SK-N-SH (cell line): ENCODE measurements at places on chromosomes 4 and X.

DNA sequence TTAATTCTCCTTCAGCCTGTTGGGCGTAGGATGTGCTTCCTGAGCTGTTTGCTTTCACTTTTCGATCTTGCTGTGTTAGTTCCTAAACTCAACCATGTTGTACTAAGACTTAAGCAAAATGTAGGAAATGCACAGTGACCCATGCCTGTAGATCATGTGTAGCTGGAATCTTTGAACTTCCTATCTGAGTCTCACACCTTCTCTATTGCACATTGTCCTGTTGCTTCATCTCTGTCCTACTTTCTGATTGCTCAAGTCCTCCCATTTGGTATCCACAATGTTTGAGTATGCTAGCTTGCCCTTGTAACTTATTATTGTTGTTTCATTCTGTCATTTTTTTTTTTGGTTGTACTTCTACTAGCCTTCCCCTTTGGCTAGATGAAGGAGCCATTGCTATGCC is 239.6 kb downstream of the PPP1R2C start:
- no peak for DNase-seq

DNA sequence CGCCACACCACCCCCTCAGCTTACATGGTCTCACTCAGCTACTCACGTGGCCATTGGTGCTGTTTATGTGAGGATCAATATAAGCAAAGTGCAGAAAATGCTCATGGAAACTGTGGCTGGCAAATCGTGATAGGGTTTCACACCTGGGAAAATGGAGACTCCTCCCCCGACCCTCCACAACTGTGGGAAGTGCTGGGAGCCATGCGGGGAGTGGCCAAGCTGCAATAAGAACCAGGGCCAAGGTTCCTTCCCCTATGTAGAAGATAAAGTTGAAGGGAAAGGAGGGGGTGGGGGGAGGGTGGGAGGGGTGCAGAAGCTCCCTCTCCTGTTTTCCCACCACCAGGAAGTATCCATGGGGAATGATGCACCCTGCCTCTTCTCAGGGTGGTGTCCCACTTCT is 145.5 kb upstream of the MAMLD1 start:
- no peak for DNase-seq

- DNase-seq: no peak
Observed at GRCh38 chr4:146458594-146458993, 63.1 kb downstream of the SLC10A7 start.

DNA sequence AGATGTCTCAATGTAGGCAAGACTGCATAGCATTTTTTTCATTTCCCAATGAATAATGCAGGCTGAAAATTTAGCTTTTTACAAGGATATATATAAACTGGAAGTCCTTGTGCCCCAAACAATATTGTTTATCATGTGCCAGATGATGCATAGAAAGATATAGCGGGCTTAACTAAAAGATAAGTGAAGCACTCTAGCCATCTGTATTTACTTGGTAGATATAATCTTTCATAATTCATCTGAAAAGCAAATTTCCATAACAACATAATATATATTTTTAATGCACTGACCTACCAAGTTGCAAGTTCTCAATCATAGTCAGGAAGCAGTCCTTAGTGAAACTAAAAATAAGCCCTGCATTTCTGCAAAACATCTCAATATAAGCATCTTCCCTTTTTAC is 653.3 kb downstream of the NLGN4X start:
- DNase-seq: no peak

DNA sequence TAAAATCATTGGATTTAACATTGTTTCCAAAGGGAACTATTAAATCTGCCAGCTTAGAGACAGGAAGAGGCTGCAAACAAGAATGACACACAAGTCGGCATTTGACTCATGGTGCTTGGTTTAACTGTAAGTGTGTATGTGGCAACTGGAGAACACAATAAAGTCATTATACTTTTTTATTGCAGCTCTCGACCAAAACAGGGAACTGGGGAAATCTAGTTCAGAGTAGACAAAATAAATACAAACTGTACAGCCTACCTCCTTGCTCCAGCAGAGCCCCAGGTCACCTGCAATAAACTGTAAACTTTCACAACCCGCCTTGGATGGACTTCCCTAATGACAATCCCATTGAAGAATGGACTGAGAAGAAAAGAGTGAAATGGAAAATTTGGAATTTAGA is 24.0 kb downstream of the NPY5R start:
- DNase-seq: no peak

GRCh38 chrX:41198410-41198809 is 113.2 kb downstream of the USP9X start:
- DNase-seq: no peak

GRCh38 chr4:36676139-36677050 is 395.0 kb downstream of the DTHD1 start:
- DNase-seq: no peak

- DNase-seq: no peak
Observed at GRCh38 chrX:68865300-68865699, 36.5 kb downstream of the EFNB1 start.

GRCh38 chr4:145815626-145816025 is 123.0 kb downstream of the ZNF827 start:
- no peak for DNase-seq

DNA sequence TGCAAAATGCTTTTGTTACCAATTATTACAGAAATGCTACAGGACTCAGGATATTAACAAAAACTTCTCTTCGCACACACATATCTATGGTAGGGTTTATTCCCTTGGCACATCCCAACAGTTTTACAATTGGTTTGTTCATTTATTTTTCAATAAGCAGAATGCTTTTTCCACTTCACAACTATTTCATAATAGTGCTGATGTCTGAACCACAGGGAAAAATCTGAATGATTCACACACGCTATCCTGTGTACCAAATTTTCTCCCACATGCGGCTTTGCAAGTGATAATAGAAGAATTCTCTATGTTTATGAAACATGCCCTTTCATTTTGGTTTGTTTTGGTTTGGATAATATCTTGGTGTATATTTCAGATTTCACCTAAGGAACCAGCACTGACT is 725.7 kb upstream of the TENM3 start:
- DNase-seq: no peak

GRCh38 chr4:182806259-182807252 is 110.6 kb downstream of the DCTD start:
- DNase-seq: peak; percentile 93

DNA sequence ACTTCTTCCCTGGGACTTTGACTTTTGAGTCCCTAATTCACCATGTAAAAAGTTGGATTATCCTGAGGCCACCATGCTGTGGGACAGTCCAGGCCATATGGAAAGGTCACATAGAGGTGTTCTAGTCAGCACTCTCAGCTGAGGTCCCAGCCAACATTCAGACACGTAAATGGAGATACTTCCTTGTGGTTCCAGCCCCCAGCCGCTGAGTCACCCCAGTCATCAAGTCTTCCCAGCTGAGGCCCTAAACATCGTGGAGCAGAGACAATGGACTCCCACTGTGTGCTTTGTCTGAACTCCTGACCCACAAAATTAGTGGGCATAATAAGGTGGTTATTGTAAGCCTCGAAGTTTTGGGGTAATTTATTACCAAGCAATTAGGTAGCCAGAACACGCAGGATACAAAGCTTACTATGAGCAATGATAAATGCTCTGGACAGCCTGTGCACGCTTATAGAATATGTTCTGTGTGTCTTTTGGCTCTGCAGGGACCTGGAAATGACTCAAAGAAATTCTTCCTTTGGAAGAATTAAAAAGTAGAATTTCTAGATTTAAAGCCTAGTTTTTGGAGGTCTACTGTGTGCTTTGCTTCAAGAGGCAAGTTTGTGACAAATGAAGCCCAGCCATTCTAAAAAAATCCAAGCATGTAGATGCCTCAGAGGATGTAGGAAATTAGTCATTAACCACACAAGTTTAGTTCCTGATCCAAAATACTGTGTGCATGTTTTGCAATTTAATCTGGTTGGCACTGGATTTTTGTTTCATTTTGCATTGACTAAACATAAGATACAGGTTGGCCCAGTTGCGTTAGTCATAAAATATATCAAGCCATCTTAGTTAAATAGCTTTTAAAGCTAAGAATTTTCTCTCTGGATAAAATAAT is 33.2 kb upstream of the SLC9A7 start:
- no peak for DNase-seq

- DNase-seq: no peak
Observed at GRCh38 chrX:13938829-13939530, 90.7 kb downstream of the GEMIN8 start.

- no peak for DNase-seq
Observed at GRCh38 chrX:86014421-86014820, 32.9 kb downstream of the CHM start.

DNA sequence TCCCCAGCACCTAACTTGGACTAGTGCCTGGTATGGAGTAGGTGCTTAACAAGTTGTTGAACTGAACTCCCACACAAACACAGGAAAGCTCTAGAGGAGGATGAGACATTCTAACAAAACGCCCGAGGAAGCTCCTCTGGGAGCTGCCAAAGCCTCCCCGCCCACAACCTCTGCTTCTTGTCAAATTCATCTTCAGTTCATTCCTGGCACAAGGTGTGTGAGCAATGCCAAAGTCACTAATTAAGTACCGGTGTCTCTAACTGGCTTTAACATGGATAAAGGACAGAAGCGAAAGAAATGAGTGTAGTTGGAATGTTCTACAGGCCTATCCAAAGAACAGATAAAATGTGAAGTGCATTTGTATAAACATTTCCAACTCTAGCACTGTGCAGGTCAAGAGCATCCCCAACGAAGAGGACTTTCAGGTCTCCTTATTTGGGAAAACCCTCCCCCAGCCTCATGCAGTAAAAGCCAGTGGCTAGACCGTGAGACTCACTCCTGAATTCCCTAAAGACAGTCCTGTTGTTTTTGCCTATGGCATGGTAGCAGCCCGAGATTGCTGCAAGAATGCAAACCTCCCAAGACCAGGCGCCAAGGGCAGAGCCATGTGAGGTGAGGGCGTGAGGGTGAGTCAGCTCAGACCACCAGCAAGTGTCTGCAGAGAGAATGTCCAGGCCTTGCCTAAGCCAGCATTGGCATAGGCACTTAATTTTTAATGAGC is 72.2 kb upstream of the KLF3 start:
- no peak for DNase-seq
